Trophoblast cell (in vitro differentiated cells and primary cell): ENCODE measurements at places on chromosomes 5 and 9.

- H3K27me3 ChIP-seq: no peaks in the 10 kb centered on the region
- H3K4me1 ChIP-seq: no peaks in the 10 kb centered on the region
- DNase-seq: no peak
- H3K36me3 ChIP-seq: no peaks in the 10 kb centered on the region
Observed at GRCh38 chr9:1210954-1211353, 160.8 kb downstream of the DMRT2 start.

DNA sequence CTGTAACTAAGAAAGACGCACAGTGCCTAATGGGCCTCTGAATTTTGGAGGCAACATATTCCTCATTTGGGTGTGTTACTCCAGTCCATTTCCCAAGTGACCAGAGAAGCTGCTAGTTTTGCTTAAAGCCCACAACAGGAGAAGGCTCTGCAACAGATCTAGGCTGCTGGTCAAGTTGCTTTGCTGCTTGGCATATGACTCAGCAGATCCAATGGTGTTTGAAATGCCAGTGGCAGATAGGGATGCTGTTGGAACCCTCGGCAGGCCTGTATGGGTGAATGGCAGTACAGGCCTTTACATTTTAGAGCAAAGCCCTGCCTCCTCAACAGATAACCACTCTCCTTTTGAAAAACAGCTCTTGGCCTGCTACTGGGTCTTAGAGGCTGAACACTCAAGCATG lies 36.2 kb upstream of the ROR2 start:
- DNase-seq: no peak
- no peak overlapping the region for H3K27ac ChIP-seq
- H3K27me3 ChIP-seq: no peaks in the 10 kb centered on the region

DNA sequence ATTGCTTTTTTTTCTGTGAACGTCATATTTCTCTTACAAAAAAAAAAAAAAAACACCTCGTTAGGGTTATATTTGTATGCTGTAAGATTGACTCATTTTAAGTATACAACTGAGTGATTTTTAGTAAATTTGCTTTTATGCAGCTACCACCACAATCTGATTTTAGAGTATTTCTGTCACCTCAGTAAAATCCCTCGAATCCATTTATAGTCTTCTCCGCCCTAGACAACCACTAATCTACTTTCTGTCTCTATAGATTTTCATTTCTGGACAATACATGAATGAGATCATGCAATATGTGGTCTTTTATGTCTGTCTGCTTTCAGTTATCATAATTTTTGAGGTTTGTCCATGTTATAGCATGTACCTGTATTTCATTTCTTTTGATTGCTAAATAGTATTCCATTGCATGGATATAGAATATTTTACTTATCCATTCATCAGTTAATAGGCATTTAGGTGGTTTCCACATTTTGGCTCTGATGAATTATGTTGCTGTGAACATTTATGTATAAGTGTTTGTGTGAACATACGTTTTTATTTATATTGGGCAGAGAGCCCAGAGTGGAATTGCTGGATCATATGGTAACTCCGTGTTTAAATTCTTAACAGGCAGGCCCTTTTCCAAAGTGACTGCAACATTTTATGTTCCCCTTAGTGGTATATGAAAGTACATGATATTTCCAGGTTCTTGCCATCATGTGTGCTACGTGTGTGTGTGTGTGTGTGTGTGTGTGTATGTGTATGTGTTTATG lies 171.4 kb downstream of the SGCD start:
- no peaks in the 10 kb centered on the region for H3K4me1 ChIP-seq
- H3K27me3 ChIP-seq: no peaks in the 10 kb centered on the region
- DNase-seq: no peak
- no peak overlapping the region for H3K4me3 ChIP-seq
- no peak overlapping the region for H3K27ac ChIP-seq

DNA sequence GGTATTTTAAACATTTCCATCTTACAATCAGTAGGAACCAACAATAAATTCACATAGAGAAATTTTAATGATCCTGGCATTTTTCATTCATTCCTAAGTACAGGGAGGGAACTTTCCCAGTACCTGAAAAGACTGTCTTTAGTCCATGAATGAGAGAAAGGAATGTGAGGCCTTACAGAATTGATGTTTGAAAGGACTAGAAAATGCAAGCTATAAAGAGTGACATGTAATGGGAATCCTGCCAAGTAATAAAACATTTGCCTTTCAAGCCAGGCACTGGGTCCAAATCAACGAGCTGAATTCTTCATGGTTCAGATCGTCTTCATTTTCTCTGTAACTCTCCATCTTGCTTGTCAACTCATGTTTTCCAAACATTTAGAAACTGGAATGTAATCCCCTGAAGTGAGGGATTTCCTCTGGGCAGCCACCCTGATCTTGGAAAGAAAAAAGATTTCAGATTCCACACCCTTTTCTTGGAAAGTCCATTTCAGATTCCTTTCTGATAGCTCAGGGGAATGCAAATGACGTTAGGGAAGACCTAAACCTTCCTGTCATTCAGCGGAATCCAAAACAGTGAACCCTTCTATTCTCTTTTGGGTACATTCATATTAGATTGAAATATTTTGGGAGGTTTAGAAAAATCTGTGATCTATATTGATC lies 315.8 kb downstream of the SH3GL2 start:
- H3K4me3 ChIP-seq: no peak overlapping the region
- H3K27ac ChIP-seq: no peak overlapping the region
- H3K4me1 ChIP-seq: no peaks in the 10 kb centered on the region
- no peaks in the 10 kb centered on the region for H3K36me3 ChIP-seq
- DNase-seq: peak; percentile 45
